A549 (cell line): ENCODE measurements at places on chromosomes 11 and 22. TPM values are rescaled to one million over a fixed set of nuclear protein-coding genes. Genes with fewer than 3 reads are reported as not detected.

Gene OR56A1
- polyA plus RNA-seq = not detected in 3 replicates

Gene MSANTD2
- polyA plus RNA-seq = 5.4 to 5.8 TPM (median 5.6 TPM) in 3 replicates

Gene POU2AF1
- polyA plus RNA-seq = not detected in 3 replicates

GRCh38 chr11:110185121-110185591, 92.0 kb downstream of the ZC3H12C start:
- no peak for DNase-seq

DNA sequence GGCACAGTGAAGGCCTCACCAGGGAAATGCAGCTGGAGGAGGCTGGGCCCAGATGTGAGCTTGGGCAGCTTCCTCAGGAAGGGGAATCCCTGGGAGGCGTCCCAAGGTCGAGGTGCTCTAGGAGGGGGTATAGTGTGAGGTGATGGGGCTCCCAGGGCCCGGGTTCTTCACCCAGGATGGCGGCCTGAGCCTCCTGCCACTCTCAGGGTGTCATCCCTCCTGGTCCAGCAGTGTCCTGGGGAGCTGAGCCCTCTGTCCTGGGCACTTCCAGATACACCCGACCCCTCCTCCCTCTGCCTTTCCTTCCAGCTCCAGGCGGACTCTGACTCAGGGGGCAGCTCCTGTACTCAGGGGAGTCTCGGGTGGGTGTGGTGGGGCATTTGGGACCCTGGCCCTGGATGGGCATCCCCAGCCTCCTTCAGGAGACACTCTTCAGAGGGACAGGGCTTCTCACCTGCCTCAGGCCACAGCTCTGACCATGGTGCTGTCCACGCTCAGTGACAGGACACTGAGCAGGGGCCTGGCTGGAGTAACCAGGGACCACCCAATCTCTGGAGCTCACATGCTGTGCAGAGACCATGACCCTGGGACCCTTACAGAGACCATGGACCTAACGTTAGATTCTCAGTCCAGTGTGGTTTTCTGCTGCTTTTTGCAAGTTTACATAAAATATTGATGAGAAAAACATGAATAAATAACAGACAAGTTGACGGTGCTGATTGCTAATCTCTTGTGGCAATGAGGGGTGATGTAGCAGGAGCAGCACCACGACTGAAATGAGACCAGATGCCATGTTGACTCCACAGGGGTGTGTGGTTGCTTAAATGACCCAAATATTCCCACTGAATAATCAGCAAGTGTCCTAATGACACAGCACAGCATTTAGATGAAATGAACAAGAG, 101.9 kb downstream of the GGTLC2 start:
- DNase-seq = no peak

DNA sequence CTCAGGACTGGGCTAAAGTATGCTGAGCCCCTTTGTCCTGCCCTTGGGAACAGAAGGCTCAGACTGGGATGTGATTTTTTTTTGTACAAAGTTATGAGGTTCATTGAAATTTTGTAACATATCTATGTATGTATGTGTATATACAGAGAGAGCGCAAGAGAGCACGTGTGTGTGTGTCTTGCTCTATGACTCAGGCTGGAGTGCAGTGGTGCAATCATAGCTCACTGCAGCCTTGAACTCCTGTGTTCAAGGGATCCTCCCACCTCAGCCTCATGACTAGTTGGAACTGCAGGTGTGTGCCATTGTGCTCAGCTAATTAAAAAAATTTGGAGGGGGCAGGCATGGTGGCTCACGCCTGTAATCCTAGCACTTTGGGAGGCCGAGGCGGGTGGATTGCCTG, 5.7 kb downstream of the TMEM25 start:
- no peak for DNase-seq

DNA sequence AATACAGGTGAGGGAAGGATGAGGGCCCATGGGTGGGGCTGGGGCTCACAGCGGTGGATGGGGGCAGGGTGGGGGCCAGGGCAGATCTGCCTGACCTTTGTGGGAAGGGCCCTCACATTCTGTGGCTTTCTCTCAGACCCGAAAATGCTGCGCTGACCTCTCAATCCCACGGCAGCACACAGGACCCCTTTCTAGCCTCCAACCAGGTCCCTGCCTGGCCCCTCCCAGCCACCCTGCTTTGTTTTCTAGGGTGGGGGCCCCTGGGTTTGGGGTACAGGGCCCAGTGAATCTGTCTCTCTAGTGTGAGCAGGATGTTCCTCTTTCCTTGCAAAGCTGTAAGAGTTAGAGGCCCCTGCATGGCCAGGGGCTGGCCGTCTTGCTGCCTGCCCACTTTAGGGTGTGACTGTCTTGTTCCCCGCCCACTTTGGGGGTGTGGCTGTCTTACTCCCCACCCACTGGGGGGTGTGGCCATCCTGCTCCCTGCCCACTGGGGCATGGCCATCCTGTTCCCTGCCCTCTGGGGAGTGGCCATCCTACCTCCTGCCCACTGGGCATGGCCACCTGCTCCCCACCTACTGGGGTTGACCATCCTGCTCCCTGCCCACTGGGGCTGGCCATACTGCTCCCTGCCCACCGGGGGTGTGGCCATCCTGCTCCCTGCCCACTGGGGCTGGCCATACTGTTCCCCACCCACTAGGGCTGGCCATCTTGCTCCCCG, 11.5 kb downstream of the PARVG start:
- no peak for DNase-seq

GRCh38 chr11:57148621-57149020, 33.1 kb upstream of the LRRC55 start:
- DNase-seq = no peak

- peak; percentile 45 for DNase-seq
These were observed 62.5 kb downstream of the FEZ1 start for GRCh38 chr11:125433454-125434121.
